Type B pancreatic cell (in vitro differentiated cells): ENCODE measurements at places on chromosomes 3 and 15. TPM values are rescaled to one million over a fixed set of nuclear protein-coding genes. Genes with fewer than 3 reads are reported as not detected.

GRCh38 chr3:55488398-55489055, 1.4 kb upstream of the WNT5A start:
- peak; percentile 82 for DNase-seq

The SOX14 gene
- 0.29 and 0.62 TPM in 2 replicates for total RNA-seq

- no peak for DNase-seq
These were observed 31.7 kb upstream of the NPHP3 start for GRCh38 chr3:132753946-132754345.

The ZKSCAN7 gene
- total RNA-seq, result 9.7 and 17.2 TPM in 2 replicates

The ZDHHC23 gene
- 8.1 and 8.5 TPM in 2 replicates for total RNA-seq

DNA sequence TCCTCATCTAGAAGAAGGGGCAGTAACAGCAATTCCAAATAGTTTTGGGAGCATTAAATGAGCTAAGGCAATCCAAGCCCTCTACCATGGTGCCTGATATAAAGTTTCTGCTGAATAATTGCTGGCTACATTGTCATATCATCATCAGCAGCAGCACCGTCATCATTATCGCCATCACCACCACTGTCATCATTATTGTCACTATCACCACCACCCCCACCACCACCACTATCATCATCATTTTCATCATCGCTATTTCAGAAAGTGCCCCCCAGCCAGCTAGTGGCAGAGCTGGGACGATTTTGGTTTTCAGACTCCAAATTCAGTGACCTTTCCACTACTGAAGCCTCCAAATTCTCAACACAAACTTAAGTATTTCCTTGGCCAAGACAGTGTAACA, 15.0 kb downstream of the XCR1 start:
- no peak for DNase-seq

- peak; percentile 62 for DNase-seq
These were observed 3.1 kb downstream of the ABTB1 start for GRCh38 chr3:127675651-127676391.

The CELF6 gene
- total RNA-seq, result 0.45 and 1.9 TPM in 2 replicates

- no peak for DNase-seq
These were observed 762.4 kb upstream of the DPPA4 start for GRCh38 chr3:110099711-110100110.

The ZNF501 gene
- 5.0 and 5.8 TPM in 2 replicates for total RNA-seq

DNA sequence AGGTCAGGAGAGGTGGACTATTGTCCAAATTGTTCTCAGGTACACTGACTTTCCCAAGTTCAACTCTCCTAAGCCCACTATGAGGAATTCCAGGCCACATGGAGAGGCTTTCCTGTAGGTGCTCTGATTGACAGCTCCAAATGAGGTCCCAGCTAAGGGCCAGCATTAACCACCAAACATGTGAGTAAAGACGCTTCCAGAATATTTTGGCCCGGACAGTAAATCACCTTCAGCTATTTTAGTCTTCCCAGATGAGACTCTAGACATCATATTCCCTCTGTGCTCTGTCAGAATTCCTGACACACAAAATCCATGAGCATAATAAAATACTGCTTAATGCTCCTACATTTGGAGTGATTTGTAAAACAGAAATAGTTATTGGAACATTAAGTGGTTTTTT, 135.5 kb downstream of the TGFBR2 start:
- no peak for DNase-seq

- DNase-seq, result no peak
These were observed 54.1 kb downstream of the LPP start for GRCh38 chr3:188207941-188208515.

DNA sequence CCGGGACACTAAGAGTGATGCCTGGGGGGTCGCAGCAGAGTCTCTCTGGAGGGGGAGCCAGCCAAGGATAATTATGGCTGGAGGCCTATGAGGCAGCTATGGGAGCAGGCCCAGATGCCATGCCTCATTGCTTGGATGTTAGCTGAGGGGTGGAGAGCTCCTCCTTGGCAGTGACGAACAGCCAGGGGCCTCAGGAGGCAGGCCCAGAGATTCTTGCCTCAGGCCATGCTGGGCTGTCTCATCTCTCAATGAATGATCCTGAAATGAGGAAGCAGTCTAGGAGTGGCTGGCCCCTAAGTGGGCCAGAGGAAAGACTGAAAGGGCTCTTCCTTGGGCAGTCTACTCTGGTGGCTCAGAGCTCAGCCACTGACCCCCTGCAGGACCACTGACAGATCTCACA, 21.3 kb downstream of the KIF9 start:
- no peak for DNase-seq

GRCh38 chr3:71533588-71533987, 49.9 kb downstream of the FOXP1 start:
- no peak for DNase-seq

The GXYLT2 gene
- 6.3 and 25.8 TPM in 2 replicates for total RNA-seq

DNA sequence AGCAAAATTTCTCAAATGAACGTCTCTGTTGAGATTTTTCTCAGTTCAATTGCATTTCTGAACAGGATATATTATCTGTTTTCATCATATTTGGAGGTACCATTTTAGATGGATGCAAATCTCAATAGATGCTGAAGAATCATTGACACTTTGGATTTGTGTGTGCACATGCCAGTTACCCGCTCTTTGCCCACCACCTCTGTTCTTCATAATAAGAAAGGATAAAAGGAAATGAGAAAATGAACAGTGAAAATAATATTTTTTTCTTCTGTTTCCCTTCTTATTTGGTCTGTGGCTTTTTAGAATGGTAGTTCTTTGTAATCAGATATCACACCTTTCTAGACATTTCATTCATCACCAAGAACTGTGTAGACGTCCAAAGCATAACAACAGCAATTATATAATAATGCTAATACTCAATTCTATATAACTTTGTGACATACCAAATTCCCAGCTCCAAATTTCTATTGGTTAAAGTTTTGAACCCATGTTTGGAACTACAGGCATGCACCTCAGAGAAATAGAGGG, 256.7 kb upstream of the SATB1 start:
- DNase-seq, result no peak

- no peak for DNase-seq
These were observed 214.4 kb downstream of the ABHD5 start for GRCh38 chr3:43905157-43905556.

- no peak for DNase-seq
These were observed 40.9 kb upstream of the CCDC80 start for GRCh38 chr3:112681822-112682325.

The TOP2B gene
- 106 and 198 TPM in 2 replicates for total RNA-seq

DNA sequence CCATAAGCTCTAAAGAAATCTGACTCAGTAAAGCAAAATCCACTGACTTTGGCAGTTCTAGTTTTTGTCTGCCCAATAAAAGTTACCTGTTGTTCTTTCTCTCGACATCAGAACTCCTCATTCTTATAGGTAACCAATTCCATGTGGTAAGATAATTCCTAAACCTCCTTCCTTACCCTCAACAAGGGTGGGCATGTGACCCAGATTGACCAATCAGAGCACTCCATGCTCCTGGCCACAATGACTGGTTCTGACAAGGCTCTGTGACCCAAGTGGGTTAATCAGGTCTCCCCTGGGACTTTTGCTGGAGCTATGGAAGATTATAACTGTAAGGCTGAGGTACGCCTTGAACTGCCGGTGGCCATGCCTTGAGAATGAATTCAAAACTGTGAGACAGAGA, 31.7 kb downstream of the LINS1 start:
- DNase-seq, result no peak

DNA sequence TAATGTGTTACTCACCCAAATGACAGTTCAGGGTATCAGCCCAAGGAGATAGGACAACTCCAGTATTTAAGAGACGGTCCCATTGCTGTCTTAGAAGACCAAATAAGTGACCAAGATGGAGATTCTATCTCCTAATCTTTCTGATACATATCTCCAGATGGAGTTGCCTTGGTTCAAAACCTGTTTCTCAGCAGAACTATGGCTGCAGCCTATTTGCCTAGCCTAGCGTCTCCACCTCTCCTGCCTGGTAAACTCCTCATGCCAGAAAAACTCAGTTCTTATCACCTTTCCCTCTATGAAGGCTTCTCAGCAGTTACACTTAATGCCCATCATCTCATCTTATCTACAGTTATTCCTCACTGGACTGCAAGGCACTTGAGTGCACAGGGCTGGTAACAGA, 1.2 kb upstream of the CSPG5 start:
- DNase-seq, result no peak

The DNAH12 gene
- 0.29 and 0.87 TPM in 2 replicates for total RNA-seq

The NMNAT3 gene
- total RNA-seq, result 7.1 and 9.1 TPM in 2 replicates

The RAB6B gene
- total RNA-seq, result 21.2 and 48.2 TPM in 2 replicates

GRCh38 chr15:101641129-101641764, 10.9 kb downstream of the TM2D3 start:
- peak; percentile 77 for DNase-seq

GRCh38 chr15:101486696-101487459, 2.6 kb downstream of the PCSK6 start:
- peak; percentile 52 for DNase-seq

DNA sequence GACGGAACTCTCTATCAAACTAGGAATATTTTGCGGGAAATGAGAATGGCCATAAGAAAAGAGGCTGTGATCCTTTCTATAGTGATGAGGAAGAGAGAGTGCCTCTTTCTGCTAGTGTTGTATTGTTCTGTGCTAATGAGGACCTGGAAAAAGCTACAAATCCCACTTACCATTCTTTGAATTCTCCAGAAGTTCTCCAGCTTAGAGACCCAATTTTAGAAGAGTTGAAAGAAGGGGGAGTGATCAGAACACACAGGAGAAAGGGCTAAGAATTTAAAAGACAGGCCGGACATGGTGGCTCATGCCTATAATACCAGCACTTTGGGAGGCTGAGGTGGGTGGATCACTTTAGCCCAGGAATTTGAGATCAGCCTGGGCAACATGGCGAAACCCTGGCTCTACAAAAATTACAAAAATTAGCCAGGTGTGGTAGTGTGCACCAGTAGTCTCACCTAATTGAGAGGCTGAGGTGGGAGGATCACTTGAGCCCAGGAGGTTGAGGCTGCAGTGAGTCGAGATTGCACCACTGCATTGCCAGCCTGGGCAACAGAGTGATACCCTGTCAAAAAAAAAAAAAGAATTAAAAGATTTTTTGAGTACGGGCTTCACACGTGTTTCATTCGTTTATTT, 126.9 kb downstream of the IQCH start:
- DNase-seq, result no peak

The RPL39L gene
- total RNA-seq, result 8.4 and 14.9 TPM in 2 replicates

The KLHDC8B gene
- 42.1 and 57.6 TPM in 2 replicates for total RNA-seq

GRCh38 chr15:88586401-88587162, 34.6 kb upstream of the AEN start:
- no peak for DNase-seq

DNA sequence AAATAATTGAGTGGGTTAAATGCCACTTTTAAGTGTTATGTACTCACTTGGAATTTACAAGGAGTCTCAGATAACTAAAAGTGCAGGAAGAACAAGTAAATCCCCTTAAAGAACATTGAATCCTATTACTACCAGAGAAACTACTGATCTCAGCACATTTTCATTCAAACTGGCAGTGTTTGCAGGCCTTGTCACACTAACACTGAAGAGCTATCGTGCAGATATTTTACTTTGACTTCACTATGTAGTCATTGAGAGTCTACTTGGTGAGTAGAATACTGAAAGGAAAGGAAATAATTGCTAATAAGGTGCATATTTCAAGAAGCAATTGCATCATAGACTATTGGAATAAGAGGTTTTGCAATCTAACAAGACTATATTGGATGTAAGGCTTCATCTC, 721.4 kb upstream of the CBLB start:
- DNase-seq, result no peak

The LYZL4 gene
- 0.36 TPM in 1 of 2 replicates, not detected in the other for total RNA-seq

DNA sequence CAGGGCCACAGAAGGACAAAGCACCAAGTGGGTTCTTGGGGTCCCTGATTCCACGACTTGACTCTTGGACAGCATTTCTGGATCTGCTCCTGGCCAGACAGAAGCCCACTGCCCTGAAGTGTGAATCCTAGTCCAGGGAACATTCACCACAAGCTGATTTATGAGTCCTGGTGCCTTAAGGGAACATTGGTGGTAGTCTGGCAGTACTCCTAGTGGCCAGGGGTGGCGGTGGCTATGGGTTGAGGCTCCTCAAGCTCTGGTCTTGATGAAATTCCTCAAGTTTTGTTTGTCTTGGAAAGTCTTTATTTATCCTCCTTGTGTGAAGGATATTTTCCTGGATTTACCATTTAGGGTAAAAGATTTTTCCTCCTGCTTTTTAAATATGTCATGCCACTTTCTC, 307.5 kb downstream of the PYDC2 start:
- no peak for DNase-seq

The SNX22 gene
- 1.3 and 2.7 TPM in 2 replicates for total RNA-seq

The PPP1R14D gene
- 0.70 and 1.0 TPM in 2 replicates for total RNA-seq

- no peak for DNase-seq
These were observed 5.0 kb upstream of the MYL3 start for GRCh38 chr3:46868287-46868686.

- DNase-seq, result no peak
These were observed 10.6 kb upstream of the P3H2 start for GRCh38 chr3:190131329-190131728.

The DZIP1L gene
- total RNA-seq, result 3.2 and 17.8 TPM in 2 replicates

DNA sequence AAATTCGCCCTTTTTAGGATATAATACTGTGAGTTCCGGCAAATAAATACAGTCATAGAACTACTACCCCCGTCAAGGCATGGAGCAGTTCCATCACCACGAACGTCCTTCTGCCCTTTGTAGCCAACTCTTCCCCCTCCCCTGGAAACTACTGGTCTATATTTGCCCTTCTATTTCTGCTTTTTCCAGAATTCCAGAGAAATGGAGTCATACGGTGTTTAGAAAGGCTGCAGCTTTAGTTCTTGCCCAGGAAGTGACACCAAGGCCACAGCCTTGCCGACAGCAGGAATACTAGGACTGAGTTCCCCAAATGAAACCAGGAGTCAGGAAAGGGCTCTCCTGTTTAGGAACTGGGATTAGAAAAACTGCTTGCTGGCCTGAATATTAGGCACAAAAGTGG, 291.2 kb downstream of the FAM43A start:
- peak; percentile 16 for DNase-seq

GRCh38 chr3:168061332-168061996, 34.3 kb downstream of the GOLIM4 start:
- DNase-seq, result no peak

GRCh38 chr3:119469418-119470189, 841 bp downstream of the POGLUT1 start:
- DNase-seq, result no peak

The RBP2 gene
- total RNA-seq, result 25.3 and 95.9 TPM in 2 replicates

DNA sequence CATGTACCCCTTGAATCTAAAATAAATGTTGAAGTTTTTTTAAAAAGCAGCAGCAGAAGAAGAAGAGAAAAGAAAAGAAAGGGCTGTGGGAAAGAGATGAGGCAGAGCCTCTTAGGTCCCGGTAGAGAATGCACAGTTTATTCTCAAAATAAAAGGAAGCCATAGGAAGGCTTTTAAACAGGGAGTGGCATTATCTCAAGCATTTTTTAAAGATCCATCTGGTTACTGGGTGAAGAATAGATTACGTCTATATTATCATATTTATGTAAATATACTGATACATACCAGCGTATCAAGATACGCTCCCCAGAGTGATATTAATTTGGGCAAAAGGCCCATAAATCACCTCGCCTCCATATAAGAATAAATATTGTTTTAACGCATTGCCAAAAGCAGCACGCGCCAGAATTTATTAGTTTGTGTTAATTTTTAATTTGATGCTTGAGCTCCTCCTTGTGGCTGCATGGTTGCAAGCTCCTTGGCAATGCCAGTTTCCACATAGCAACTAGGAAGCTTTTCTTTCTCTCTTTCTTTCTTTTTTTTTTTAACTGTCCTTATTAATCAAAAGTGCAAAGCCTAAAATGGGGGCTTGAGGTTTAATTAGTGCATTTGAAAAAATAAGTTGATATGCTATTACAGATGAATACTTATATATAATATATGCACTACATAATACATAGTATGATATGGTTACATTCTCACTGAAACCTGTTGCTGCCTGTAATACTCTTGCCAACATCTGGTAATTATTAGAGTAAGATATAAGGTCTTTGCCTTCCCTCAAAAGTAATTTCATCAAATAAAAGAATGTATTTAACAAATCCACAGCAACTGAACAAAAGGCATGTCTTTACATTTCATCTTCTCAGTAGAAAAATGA, 242.8 kb upstream of the UBE2E2 start:
- no peak for DNase-seq
